ENCODE measurements at places on chromosomes 1 and 21. TPM values are rescaled to one million over a fixed set of nuclear protein-coding genes. Genes with fewer than 3 reads are reported as not detected.

Gene MYOG
- not detected for total RNA-seq

Gene SCNM1
- total RNA-seq = 45.8 TPM

Gene SLAMF1
- not detected for total RNA-seq

Gene TNFSF18
- total RNA-seq = not detected

Gene MTMR11
- total RNA-seq = 6.1 TPM

Gene SMPDL3B
- 1.1 TPM for total RNA-seq

Gene FAM167B
- 0.45 TPM for total RNA-seq

Gene PRRX1
- total RNA-seq = not detected

Gene HPDL
- total RNA-seq = 3.8 TPM

Gene SLC9C2
- not detected for total RNA-seq

Gene AADACL4
- total RNA-seq = not detected

Gene PEAR1
- total RNA-seq = 7.0 TPM

Gene PADI3
- 0.84 TPM for total RNA-seq

Gene LAMB3
- total RNA-seq = 22.9 TPM

Gene CD53
- not detected for total RNA-seq

Gene PRAMEF12
- total RNA-seq = not detected

Gene MTARC2
- total RNA-seq = 13.3 TPM

Gene COG2
- 23.5 TPM for total RNA-seq

Gene MYBPHL
- not detected for total RNA-seq

Gene TCP10L
- total RNA-seq = 0.80 TPM

Gene RGS8
- total RNA-seq = not detected

Gene MCOLN3
- 3.6 TPM for total RNA-seq

Gene ASTN1
- total RNA-seq = not detected

Gene C1orf87
- not detected for total RNA-seq

Gene UTS2
- total RNA-seq = not detected

Gene NCMAP
- total RNA-seq = not detected

Gene PTTG1IP
- 98.9 TPM for total RNA-seq

Gene AK5
- total RNA-seq = 6.4 TPM

Gene PTBP2
- 6.6 TPM for total RNA-seq

Gene EXTL2
- 6.6 TPM for total RNA-seq

Gene PPT1
- 74.0 TPM for total RNA-seq
